ENCODE measurements at places on chromosomes 2 and 18.

- DNase-seq = no peak
Measured at GRCh38 chr2:241539616-241540374, 18.8 kb upstream of the BOK start.

DNA sequence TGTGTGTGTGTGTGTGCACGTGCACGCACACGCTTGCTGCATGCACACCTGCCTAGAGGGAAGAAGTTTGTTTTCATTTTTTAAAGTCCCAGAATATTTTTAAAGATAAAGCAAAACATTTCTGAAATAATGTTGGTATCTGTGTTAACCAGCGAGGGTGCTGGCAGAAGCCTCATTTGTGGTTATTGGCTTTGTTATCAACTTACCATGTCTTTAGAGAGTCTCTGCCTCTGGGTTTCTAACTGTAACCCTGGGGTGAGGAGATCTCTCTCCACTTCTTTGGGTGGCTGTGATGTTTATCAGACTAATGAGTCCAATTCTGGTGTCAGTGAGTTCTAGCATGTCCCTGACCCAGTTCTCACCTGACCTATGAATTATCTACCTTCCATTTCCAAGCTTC is 927.6 kb upstream of the FANCL start:
- DNase-seq = no peak

DNA sequence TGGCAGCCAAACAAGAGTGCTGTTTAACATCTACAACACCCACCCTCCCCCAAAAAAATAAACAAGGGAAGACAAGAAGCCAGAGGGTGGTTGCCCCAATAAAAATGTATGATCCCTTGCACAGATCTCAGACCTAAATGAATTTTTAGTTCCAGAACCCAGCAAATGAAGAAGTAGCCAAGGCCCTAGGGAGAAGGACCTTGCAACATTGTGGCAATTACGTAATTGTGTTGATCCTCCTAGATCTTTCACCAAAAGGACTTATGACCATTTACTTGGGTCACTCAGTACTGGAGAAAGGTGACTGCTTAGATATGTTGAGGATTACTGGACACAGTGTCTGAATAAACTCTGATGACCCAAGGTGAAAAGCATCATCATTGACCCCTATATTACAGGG is 1393.8 kb downstream of the LRP1B start:
- DNase-seq = no peak

GRCh38 chr2:41905597-41906337 is 142.1 kb upstream of the PKDCC start:
- no peak for DNase-seq

GRCh38 chr2:10165282-10165681 is 42.7 kb downstream of the RRM2 start:
- DNase-seq = no peak

GRCh38 chr2:207064128-207064690 is 101.5 kb downstream of the KLF7 start:
- DNase-seq = no peak

- no peak for DNase-seq
Measured at GRCh38 chr2:200689115-200689514, 103.3 kb downstream of the AOX1 start.

- DNase-seq = no peak
Measured at GRCh38 chr2:135844301-135844895, 7.4 kb upstream of the LCT start.

GRCh38 chr2:80403081-80403480 is 98.5 kb upstream of the LRRTM1 start:
- DNase-seq = no peak

DNA sequence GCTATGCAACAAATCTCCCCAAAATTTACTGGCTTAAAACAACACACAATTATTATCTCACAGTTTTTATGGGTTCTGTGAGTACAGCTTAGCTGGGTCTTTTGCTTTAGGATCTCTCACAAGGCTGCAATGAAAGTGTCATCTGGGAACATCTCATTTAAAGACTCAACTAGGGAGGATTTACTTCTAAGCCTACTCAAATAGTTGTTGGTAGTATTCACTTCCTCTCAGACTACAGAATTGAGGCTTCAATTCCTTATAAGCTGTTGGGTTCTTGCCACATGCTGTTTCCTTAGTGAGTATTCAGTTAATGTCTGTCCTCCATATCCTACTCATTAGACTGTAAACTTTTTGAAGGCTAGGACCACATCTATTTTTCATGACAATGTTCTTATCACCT is 72.3 kb downstream of the MDH1 start:
- DNase-seq = no peak

GRCh38 chr2:86014493-86014892 is 91.2 kb downstream of the POLR1A start:
- DNase-seq = no peak

DNA sequence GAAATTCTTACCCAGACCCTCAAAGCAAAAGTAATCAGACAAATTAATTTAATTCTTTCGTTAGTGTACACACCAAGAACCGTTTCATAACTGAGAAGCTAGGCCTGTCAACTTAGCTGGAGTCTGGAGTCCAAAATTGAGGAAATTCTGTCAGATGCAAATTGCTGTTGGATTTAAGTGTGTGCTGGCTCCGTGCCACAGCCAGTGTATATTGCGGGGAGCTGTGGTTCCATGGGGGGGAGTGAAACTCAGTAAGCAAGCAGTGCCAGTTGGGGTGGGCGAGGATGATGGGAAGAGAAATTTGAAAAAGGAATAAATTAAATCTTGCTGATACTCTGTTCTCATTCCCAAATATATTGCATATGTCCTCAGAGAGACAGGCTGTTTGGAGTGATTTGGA is 4.0 kb downstream of the ARPC2 start:
- no peak for DNase-seq

DNA sequence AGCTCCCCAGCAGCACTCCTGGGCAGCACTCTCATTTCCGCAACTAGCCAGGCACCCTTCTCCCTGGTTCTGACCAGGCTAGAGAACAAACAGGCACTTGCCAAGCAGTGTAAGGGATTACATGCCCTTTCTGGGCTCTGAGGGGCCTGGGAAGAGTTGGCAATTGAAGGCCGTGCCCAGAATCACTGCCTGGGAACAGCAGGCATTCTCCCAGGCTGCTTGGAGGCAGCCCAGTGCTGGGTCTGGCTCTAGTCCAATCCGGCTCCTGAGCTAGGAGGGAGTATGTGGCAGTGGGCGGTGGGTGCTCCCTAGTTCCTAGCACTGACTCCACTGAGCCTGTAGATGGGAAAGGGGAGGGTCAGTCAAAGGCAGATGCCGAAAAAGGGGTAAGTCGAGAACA is 34.1 kb upstream of the SP3 start:
- no peak for DNase-seq

DNA sequence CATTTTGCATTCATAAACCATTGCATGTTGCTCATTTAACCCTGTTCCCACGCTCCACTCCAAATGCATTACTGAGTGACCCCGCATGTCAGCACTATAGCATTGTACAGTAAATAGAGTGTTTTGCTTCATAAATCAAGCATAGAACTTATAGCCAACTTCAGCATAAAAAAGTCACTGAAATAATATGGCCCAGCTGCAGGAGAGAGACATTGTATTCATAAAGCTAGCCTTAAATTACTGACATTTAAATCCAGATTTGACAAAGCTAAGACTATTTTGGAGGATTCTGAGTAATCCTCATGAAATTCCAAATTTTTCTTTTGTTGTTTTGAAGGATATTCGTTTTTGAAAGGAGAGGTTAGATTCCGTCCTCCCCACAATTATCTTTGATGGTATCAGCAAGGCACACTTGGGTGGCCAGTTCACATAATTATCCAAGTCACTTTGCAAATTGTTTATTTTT is 320.9 kb upstream of the TCF4 start:
- DNase-seq = no peak

GRCh38 chr2:37653805-37654378 is 17.6 kb downstream of the CDC42EP3 start:
- no peak for DNase-seq

DNA sequence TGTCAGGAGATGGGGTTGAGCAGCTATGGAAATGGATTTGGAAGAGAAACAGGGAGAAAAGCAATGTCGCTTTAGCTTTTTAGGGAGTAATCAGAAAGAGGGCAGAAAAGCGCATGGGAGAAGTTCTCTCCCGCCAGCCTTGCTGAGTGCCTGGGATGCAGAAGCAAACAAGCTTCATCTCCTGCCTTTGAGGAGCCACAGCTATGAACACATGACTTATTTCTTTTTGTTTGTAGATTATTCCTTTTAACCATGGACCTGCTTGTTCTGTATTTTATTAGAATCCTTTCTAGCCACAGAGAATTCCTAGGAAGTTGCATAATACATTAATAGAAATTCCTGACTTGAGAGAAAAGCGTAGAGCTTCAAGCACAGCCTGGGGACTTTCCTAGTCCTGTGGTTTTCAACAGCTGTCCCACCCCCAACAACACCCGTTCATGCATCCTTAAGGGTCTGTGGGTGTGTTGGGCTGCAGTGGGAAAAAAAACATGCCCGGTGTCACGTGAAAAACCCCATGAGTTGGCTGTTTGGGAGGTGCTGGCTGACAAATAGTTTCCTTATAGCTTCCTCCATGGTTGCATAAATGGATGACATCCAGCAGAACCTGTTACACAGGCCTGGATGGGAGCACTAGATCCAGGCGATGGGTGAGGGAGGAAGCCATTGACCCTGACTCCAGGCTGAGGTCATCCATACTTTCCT is 14.9 kb downstream of the SLC9A4 start:
- DNase-seq = no peak

- no peak for DNase-seq
Measured at GRCh38 chr2:126754240-126755004, 98.5 kb downstream of the GYPC start.

- DNase-seq = no peak
Measured at GRCh38 chr2:113895819-113896563, 6.1 kb downstream of the ACTR3 start.

DNA sequence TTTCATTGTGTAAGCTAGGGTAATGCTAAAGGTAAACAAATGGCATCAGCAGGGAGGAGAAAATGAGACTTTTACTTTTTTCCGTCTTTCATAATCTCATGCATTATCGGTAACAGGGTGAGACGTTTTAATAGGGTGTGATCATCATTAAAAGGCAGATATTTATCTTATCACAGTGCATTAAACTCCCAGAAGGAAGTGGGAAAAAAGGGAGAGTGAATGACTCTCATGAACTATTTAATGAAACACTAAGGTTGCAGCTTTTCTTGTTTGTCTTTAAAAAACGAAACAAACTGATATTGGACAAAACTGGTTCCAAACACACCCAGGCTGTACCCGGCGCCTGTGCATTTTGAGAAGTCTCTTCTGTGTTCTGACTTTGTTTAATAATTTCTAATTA is 1936.8 kb upstream of the PIK3C3 start:
- DNase-seq = no peak

DNA sequence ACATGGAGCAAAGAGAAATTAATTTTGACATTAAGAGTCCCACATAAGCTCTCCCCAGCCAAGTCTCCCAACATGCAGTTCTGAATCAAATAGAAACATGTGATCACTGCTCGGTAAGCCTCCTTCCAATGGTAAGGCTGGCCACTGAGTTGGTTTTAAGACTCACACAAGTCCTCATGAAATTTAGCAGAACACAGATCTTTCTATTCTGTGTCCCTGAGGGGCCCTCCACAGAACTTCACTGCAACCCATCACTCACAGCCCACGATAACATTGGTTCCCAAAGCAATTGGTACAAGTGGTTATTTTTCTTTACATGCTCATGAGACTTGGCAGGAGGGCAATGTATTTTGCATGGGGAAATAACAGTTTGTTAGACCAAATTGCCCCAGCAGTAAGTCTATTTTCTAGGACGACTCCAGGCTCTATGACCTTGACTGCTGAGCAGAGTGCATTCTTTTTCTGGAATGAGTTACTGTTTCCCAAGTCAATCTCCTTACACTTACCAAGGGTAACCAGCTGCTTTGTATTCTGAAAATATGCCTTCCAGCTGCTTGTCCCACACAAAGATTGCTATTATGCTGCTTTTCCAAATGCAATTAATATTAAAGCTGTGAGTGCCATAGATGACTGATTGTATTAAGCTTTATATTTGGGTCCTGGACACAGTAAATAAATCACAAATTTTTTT is 142.3 kb upstream of the TANK start:
- DNase-seq = no peak
